Activated CD4-positive, alpha-beta memory T cell treated with anti-CD3 and anti-CD28 coated beads, Interleukin-2, amount 10 ng/mL, durations not matched to agents 7 days and 5 days (primary cell): ENCODE measurements at places on chromosomes 2 and 18.

- no peak for DNase-seq
These were observed 105.5 kb upstream of the RGPD4 start for GRCh38 chr2:107721178-107721577.

- peak; percentile 9 for DNase-seq
These were observed 4.5 kb downstream of the EMX1 start for GRCh38 chr2:72921853-72922252.

- no peak for DNase-seq
These were observed 388.9 kb downstream of the ZEB2 start for GRCh38 chr2:144131042-144131441.

DNA sequence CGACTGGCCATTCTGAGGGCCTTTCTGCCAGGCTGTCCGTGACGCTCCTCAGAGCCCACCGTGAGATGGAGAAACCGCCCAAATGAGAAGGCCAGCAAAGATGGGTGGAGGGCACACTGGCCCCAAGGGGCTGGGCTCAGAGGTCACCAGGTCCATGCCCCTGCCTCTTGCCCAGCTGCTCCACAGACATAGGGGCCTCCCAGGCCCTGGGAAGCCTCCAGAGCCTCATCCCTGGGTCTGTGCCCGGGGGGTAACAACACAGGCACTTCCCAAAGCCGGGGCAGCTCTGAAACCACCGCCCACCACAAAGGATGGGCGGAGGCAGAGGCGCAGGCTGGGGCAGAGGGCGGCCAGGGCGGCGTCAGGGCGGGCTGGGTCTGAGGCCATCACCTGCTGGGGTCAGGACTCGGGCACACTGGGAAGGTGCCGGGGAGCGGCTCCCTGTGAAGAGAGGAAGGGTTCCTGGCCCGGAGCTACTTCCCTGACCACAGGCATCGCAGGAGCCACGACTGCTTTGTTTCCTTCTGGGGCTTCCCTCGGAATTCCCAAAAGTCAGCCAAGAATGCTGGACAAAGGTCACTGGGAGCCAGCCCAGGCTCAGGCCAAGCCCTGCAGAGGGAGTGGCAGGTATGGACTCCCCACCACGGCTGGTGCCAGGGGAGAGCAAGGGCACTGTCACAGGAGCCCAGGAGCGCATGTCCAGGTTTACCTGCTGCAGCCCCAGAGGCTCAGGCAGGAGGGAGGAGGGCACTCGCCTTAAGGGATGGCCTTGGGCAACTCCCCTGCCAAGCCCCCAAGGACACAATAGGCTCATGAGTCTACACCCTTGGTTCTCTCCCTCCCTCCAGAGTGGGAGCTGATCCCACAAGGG is 9.4 kb downstream of the CYP26B1 start:
- DNase-seq: no peak

DNA sequence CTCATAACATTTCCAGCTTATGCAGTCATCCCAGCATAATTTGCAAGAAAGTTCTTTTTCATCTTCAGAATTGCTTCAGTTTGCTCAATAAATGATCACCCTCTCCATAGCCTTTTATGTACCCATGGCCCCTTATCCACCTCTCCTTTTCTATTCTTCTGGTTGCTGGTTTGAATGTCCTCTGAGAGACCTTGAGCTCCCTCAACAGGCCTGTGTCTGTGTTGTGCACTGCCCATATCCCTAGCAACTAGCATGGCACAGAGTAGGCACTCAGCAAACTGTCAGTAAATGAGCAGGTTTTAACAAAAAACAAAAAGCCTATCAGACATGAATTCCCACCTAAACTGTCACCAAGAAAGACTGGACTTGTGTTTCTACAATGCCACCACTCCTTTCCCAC is 160.5 kb downstream of the AKAIN1 start:
- DNase-seq: no peak
